ENCODE measurements at places on chromosomes 13 and 19.

- no peak for DNase-seq
Measured at GRCh38 chr19:17599780-17600179, 44.3 kb downstream of the COLGALT1 start.

- DNase-seq, result no peak
Measured at GRCh38 chr13:46170268-46170667, 11.7 kb downstream of the LCP1 start.

DNA sequence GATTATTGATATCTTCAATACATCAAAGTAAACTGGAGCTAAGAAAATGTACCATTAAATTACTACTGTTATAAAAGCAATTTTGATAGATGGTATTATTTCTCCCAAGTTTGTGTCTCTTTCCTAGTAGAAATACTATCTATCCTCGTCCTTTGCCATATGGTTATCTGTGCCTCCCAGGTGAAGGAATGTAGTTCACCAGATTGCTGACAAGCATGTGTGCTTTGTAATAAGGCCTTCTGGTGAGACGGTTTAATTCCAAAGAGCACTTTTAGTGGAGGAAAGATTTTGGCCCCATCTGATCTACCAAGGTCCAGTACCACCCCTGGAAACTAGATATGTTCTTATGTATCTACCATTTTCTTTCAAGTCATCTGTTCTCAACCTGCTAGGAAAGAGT lies 243.6 kb downstream of the DLEU7 start:
- DNase-seq, result no peak

- no peak for DNase-seq
Measured at GRCh38 chr13:67071918-67072598, 158.1 kb downstream of the PCDH9 start.

GRCh38 chr19:55087542-55087901 lies 11.9 kb downstream of the EPS8L1 start:
- no peak for DNase-seq

DNA sequence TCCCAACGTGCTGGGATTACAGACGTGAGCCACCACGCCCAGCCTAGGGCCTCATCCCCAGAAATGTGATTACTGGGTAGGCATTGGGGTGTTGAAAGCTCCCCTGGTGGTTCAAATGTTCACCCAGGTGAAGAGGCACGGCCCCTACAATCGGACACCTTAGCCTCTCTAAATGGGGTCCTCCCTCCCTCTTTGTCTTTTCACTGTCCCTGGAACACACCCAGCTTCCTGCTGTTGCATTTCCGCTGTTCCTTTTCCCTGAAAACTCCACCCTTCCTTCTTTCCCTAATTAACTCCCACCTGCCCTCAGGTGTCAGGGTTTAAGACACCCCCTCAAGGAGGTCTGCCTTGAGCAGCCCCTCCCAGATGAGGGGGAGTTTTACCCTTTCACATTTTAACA lies 3.6 kb upstream of the PRODH2 start:
- no peak for DNase-seq

- DNase-seq, result no peak
Measured at GRCh38 chr13:20151016-20151415, 9.8 kb downstream of the GJA3 start.

GRCh38 chr13:51305271-51305967 lies 34.1 kb upstream of the SERPINE3 start:
- DNase-seq, result no peak

DNA sequence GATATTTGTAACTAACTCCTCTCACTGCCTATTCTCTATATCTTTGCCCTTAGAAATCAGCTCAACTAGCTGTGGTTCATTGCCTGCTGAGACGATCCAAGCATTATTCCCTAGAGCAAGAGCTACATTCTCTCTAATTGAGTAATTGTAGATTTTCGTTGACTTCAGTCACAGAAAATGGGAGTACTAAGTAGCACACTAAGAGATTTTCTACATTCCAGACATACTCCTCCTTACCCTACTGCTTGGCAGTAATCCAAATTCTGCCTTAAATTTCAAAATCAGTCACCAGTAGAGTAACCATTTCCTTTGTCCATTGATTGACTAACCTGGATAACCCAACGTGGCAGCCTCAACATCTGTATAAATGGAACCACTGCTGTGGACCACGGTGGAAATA lies 1786.8 kb downstream of the SLITRK5 start:
- DNase-seq, result no peak

DNA sequence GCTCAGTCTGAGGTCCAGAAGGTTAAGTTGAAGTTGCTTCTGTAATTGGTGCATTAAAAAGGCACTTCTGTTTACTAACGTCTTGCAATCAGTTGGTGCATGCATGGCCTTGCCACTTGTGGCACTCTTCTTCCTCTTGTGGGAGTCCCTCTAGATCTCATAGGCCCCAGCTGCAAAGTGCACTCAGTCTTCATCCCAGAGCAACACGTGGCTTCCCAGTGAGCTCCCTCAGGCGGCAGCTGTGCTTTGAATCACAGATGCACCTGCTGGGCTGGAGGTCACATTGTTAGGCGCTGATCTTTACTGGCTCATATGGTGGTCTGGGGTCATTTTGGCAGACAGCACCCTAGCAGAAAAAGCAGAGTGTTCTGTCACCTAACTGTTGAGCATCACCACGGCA lies 215.7 kb downstream of the ZNF536 start:
- DNase-seq, result peak; percentile 31

All from midbrain (tissue), 1 donor.